ENCODE measurements at places on chromosomes 6 and 20. TPM values are rescaled to one million over a fixed set of nuclear protein-coding genes. Genes with fewer than 3 reads are reported as not detected.

GRCh38 chr6:81774542-81774941 lies 22.1 kb upstream of the TENT5A start:
- DNase-seq, result no peak

- no peak for DNase-seq
Measured at GRCh38 chr20:41261790-41262717, 55.5 kb downstream of the ZHX3 start.

DNA sequence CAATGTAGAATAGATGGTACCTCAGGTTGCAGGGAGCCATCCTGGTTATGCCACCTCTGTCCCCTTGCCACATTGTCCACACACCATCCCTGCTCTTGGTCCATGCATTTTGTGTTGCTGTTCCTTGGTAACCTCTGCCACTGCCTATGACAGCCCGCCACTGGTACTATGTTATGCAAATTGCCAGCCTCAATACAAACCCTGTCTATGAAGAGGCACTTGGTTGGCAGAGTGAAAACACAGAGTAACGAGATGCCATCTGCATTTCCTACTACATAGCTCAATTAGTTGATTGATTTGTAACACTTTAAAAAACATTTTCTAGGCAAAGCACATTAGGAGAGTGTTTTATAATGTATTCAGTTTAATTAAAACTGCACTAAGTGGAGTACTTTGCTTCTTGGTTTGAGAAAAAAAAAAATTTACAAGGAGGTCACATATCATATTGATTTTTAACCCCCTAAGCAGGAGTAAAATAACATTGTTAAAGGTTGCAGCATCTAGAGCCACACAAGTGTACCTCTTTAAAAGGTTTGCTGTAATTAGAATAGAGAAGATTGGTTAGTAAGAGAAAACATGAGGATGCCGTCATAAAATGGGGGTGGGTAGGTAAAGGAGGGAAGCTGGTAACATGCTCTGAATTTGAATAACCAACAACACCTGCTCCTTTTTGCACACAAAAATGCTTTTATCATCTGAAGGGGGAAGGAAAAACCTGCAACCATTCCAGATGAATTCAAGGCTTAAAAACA lies 817.1 kb downstream of the KIF16B start:
- DNase-seq, result no peak

DNA sequence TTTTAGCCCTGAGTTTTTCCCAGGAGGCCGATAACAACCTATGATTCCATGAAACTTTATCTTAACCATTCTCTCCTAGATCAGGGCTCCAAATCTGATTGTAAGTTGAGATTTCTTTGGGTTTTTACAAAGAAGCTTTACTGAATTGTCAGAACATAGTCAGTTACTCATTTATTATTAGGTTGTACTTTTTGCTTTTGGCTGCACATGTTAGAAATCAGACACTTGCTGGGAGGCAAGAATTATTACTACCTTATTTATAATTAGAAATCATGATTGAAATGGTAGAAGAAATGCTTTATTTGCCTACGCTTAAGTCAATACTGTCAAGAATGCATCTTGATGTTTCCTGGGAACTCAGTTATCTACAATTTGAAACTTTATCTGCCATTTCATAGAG lies 63.3 kb downstream of the KCNS1 start:
- DNase-seq, result no peak

DNA sequence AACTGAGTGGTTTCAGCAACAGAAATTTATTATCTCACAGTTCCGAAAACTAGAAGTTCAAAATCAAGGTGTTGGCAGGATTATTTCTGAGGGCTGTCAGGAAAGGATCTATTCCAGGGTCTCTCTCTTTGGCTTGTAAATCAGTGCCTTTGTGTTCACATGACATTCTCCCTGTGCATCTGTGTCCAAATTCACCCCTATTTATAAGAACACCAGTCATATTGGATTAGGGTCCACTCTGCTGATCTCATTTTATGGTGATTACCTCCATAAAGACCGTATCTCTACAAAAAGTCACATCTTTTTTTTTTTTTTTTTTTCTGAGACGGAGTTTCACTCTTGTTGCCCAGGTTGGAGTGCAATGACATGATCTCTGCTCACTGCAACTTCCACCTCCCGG lies 68.6 kb upstream of the MARCKS start:
- DNase-seq, result no peak

BPIFB3 gene
- total RNA-seq, result 11.3 TPM

TFAP2B gene
- under 0.01 TPM for total RNA-seq

All from tongue (tissue), 3 donors.